ENCODE measurements at places on chromosomes 3 and 15. TPM values are rescaled to one million over a fixed set of nuclear protein-coding genes. Genes with fewer than 3 reads are reported as not detected.

TEX9 gene
- total RNA-seq = 4.5 TPM

KNG1 gene
- not detected for total RNA-seq

TRH gene
- not detected for total RNA-seq

FBXO40 gene
- not detected for total RNA-seq

PRKCD gene
- total RNA-seq = 1.8 TPM

SEC62 gene
- total RNA-seq = 66.2 TPM

ACTR8 gene
- total RNA-seq = 43.4 TPM

All from smooth muscle cell of the umbilical artery (primary cell).